AG09319 (cell line): ENCODE measurements at places on chromosomes 7 and 10.

DNA sequence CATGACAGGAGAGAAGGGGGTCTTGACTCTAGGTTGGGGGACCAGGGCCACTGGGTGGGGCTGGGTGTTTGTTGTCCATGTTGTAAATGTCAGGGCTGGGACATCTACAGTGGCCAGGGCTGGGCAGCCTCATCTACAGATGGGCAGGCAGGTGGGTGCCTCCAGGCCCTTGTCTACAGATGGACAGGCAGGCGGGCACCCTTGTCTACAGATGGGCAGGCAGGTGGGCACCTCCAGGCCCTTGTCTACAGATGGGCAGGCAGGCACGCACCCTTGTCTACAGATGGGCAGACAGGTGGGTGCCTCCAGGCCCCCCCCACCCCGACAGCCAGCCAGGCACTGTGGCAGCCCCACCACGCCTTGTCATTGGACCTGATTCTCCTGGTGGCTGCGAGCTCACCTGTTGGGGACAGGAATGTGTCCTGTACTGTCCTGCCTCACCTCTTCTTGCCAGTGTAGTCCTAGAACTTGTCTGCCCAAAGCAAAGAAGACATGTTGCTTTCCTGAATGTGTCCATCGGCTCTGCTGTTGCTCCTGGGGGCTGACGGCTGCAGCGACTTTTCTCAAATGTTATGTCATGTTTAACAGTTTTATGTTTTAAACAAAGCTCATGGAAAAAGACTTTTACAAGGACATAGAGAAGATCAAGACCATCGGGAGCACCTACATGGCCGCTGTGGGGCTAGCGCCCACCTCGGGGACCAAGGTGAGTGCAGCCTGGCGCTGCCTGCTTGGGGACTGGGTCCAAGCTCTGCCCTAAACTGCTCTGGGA, 129.9 kb downstream of the ADCY1 start:
- no peak for DNase-seq

DNA sequence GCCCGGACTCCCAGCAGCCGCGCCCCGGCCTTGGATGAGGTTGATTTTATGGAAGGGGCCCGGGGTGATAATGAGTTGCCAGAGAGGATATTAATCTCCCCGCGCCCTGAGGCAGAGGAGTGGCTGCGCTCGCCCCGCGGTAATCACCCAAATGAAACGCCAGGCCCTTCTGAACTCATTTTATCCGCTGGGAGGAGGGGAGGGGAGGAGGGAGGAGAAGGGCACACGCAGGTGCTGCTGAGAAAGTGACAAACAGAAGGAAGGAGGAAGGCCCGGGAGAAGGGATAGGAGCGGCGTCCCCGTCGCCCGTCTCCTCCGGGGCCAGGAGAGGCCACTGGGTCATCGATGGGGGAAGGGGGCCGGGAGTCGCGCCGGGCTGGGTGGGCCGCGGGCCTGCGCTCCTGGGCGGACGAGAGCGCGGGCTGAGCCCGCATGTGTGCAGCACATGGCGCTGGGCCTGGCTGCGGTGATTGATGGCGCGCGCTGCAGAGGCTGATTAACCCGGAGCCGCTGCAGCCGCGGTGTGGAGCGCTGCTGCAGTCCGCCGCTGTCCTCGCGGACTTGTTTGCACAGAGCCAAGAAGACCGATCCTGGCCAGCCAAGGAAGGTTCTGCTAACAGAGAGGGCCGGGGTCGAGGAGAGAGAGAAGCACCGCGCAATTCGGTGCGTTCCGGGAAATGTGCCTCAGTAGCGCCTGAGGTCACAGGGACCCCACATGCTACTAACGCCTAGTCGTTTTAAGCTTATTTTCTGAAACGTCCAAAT, 6.5 kb downstream of the MNX1 start:
- DNase-seq = no peak

DNA sequence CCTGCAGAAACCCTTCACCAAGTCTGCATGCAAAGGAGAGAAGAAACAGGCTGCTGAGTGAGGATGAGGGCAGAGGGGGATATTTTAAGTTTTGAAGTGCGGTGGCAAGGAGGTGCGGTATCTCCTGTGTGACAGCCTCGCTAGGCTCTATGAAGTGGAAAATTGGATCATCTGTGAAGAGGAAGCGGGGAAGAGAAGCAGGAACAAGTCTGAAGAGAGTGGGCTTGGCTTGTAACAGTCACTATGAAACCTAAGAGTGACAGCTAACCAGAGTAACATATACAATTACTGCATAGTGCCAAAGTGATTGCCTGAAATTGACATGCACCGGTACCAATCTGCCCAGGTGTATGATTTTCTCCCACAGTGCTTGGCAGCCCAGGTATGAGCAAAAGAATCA, 287.5 kb upstream of the KLF14 start:
- no peak for DNase-seq

- no peak for DNase-seq
These were observed 422.2 kb upstream of the MTPN start for GRCh38 chr7:136399385-136399784.

DNA sequence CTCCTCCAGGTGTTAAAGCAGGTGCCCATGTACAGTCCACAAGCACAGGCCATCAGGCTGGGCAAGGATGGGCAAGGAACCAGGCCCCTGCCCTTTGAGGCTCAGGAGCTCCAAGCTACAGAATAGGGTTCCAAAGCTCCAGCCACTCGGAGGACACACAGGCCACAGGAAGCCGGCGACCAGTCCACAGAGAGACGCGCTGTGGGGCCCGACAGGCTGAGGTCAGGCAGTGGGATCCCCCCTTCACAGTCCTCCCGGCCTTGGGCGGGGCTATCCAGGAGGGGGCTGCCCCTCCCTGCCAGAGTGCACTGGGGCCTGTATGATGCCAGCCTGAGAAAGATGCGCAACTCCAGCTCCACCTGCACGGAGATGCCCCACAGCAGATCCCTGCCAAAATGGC, 34.0 kb downstream of the MAD1L1 start:
- no peak for DNase-seq

GRCh38 chr7:152366662-152367061, 69.1 kb downstream of the KMT2C start:
- no peak for DNase-seq

DNA sequence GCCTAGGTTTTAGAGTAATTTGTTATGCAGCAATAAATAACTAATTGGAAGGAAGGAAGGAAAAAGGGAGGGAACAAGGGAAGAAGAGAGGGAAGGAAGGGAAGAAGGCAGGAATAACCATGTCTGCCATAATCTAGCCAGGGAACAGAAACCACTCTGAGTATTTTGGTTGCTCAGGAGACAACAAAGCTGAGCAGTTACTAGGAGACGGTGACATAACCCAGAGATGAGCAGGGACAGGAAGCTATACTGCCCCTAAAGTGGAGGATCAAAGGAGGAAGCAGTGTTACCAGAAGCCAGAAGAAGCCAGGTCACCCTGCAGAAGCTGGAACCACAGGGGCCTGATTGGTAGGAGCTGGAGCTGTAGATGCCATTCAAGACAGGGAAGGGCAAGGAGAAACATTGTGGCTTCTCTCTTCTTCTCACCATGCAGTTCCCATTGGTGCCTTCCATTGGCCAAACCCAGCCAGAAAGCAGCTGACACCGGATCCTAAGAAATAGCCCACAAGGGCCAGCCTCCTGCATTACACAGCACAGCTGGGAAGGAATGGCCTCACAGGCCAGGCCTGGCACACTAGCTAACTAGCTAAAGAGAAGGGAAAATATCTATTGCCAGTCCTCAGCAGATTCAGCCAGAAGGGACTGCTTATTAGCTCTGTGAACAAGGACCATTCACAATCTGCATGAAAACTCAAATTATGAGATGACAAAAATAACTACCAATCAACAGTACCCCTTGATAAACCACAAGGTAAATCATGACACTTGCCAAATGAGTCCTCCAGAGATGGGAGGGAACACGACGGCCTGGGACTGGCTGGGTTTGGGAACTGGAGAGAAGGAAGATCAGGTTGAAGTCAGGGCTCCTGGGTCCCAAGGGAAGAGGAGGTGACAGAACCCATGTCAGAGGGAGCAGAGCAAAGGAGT, 184.5 kb upstream of the NFE2L3 start:
- no peak for DNase-seq

DNA sequence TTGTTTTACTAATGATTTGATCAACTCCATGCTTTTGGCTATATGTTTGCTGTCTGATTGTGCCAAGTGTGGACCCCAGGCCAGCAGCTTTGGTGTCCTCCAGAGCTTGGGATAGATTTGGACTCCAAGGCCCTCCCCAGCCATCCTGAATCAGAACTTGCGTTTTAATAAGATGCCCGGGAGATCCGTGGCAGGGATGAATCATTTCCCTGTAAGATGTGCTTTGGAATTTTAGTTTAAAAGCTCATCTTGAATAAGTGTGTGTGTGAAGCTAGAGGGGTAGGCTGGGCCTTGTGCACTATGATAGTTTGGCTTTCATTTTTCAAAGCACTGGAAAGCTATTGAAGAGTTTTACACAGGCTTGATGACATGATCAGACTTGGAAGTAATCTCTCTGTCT, 66.2 kb upstream of the SDK1 start:
- DNase-seq = no peak

DNA sequence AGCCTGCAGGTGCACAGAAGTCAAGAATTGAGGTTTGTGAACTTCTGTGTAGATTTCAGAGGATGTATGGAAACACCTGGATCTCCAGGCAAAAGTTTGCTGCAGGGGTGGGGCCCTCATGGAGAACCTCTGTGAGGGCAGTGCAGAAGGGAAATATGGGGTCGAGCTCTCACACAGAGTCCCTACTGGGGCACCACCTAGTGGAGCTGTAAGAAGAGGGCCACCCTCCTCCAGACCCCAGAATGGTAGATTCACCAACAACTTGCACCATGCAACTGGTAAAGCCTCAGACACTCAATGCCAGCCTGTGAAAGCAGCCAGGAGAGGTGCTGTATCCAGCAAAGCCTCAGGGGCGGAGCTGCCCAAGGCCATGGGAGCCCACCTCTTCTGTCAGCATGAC, 205.8 kb downstream of the CCSER2 start:
- DNase-seq = no peak

DNA sequence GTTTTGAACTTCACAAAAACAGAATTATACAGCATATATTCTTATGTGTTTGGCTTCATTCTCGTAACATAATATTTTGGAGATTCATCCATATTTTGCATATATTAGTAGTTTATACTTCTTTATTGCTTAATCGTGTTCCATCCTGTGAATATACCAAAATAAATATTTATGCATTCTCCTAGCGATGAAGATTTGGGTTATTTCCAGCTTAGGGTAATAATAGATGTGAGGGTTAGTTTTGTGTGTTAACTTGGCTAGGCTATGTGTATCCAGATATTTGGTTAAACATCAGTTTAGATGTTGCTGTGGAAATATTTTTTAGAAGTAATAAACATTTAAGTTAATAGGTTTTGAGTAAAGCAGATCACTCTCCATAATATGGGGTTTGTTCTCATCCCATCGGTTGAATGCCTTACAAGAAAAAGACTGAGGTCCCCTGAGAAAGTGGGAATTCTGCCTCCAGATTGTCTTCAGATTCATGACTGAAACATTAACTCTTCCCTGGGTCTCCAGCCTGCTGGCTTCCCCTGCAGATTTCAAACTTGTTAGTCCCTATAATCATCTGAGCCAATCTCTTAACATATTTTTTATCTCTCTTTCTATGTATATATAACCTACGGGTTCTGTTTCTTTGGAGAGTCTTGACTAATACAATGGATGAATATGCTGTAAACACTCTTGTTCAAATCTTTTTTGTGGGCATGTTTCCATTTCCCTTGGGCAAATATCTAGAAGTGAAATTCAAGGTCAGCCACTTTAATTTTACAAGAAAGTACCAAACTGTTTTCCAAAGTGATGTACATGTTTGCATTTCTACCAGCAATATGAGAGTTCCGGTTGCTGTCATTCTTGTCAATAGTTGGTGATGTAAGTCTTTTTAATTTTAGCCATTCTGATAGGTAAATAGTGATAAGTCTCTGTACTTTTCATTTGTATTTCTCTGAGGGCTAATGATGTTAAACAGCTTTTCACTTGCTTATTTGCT, 48.7 kb downstream of the PDK4 start:
- no peak for DNase-seq

GRCh38 chr10:118873091-118873737, 118.4 kb upstream of the CACUL1 start:
- DNase-seq = no peak

- no peak for DNase-seq
These were observed 110.6 kb downstream of the ZMIZ1 start for GRCh38 chr10:79179164-79179956.

- DNase-seq = no peak
These were observed 11.4 kb downstream of the ZNF488 start for GRCh38 chr10:47372726-47373125.

GRCh38 chr7:1235501-1236131, 2.9 kb downstream of the UNCX start:
- no peak for DNase-seq

DNA sequence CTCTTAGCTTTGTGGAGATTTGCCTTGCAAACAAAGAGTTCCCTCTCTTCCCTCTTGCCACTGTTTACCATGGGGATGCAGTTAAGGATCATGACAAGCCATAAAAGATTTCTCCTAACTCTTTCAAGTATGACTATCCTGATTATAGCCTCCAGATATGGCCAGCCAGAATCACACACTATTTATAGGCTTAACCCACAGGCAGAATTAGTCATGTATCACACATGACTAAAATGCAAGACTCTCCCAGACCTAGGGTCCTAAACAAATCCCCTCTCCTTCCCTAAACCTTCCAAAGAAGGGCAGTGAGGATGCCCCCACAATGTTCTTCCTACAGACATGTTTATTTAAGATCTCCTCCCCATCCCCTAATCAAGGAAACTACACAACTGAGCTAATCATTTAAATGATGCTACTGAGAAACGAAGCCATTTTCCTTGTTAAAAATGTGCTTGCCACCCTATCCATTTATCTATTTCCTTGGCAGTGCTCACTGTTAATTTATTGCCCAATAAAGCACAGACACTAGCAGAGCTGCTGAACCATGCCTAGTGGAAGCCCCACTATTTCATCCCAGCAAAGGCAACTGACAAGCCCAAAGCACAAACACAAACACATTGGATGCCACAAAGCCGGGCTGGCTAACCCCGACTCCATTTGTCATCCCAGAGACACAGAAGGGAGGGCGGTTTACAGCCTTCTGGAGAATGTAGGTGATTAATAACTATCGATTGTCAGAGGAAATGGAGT, 363.4 kb downstream of the KCNMA1 start:
- DNase-seq = no peak

DNA sequence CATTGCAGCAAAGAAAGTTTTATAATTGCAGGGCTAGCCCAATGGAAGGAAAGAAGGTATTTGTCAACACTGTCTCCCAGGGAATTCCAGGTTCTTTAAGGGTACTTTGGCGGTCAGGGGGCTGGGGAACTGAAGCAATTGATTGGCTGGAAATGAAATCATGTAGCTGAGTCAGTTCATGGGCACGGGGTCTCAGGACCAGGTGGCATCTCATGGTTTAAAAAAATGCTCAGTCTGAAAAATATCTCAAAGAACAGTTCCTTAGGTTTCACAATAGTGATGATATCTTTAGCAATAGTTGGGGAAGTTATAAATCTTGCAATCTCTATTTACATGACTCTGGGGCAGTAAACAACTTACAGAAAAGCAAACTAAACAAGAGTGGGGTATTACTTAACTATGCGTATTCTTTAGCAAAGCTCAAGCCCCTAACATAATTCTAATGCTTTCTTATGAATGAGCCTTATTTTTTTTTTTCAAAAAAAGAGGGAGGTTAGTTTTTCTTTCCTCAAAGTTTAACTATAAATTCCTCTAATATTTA, 376.9 kb upstream of the NRG3 start:
- DNase-seq = no peak
